ENCODE measurements at places on chromosomes 16 and 17.

GRCh38 chr17:2595716-2596115 lies 2.3 kb downstream of the PAFAH1B1 start:
- no peak for DNase-seq

DNA sequence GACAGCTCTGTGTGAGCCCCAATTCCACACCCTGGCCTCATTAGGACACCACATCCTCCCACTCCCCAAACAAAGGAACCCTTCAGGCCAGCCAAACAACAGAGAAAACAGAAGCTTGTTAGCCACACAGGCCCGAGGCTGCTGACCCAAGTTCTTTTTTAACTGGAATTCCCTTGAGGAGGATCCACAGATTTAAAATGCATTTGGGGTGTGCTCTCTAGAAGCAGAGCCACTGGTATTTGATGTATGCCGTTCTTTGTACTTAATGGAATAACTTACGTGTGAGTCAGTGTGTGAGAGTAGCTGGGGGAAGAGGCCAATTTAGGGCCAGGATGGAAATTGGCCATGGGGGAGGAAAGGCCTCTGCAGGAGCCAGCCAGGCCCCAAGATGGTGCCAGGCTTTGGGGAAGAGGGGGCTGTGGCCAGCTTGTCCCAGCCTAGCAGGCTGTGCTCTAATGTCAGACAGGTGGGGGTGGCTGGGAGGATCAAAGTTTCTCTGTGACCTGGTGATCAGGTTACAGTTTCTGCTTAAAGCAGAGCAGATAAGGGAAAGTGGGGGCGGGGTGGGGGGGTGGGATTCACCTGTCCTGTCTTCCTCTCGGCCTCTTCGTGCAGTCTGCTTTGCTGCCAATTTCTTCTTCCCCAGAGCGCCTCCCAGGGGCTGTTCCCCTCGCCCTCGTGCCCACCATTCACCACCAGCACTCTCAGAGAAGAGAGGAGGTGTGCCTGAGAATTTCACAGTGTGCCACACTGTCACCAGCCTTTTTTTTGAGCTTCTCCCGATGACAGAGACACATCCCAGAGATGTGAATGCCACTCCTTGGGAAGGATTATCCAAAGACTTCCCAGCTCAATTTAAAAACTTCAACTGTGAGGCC lies 50.8 kb downstream of the TOM1L2 start:
- DNase-seq, result no peak

DNA sequence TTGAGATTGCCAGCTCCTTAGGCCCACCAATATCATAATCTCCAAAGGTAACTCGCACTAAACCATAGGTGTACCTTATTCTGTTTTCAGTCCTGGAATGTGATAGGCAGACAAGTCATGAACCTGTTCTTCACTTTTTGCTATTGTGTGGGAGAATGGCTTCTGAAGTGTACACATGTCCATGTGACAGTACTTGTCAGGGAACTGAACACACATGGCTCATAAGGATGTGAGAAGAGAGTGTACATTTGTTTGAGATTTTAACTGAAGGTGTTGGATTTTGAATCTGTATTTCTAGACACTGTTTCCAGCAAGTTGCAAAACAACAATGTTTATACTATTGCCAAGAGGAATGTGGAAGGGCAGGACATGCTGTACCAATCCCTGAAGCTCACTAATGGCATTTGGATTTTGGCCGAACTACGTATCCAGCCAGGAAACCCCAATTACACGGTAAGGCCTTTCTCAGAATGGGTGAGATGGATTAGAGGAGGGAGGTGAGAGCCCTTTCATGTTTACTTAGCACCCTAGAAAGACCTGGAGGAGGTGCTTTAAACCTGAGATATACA lies 14.5 kb upstream of the RASL10B start:
- no peak for DNase-seq

- DNase-seq, result no peak
These were observed 530.2 kb downstream of the NPIPA7 start for GRCh38 chr16:16909126-16909525.

GRCh38 chr17:15081008-15081407 lies 184.1 kb downstream of the PMP22 start:
- DNase-seq, result no peak

GRCh38 chr17:7477392-7478275 lies 1.8 kb downstream of the ZBTB4 start:
- DNase-seq, result no peak

DNA sequence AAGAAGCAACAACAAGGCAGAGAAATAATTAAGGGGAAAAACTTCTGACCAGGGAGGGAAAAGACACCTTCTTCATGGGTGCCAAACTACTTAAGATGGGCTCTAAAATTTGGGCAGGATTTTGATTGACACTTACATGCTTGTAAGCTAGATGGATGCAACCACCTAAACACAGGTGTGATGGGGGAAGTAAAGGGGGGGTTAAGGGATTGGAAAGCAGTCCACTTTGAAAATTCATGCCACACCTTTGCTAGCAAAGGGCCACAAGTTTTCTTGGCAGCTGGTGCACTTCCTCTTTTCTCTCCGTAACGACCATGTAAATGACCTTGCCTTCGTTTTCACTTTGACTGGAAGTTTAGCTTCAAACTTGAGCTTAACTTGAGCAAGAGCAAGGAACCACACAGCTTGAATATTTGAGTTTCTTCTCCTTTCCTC lies 14.3 kb upstream of the PRKAR1A start:
- no peak for DNase-seq

DNA sequence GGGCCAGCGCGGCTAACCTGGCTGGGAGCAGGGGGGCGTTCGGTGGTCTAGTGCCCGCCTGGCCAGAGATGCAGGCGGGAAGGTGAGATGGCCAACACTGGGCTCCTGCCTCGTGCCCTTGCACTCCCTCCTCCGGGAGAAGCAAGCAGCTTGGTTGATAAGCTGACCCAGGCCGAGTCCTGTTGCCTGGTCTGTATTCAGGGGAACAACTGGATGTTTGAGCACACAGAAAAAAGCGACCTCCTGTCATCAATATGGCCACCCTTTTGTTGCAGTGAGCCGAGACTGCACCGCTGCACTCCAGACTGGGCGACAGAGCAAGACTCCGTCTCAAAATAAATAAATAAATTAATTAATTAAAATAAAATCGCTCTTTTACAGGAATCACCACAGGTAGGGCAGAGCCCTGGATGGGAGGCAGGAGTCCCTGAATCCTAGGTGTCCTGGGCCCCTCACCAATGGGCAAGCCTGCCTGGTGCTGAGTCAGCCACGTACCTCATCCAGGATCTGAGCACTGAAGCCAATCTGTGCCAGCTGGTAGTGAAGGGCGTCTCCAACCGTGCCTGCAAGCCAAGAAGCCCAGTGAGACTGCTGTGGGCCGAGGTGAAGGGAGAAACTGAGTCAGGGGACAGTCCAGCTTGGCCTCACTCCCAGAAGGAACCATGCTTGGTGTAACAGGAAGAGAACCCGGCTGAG lies 31.8 kb downstream of the HASPIN start:
- no peak for DNase-seq

- DNase-seq, result no peak
These were observed 513 bp downstream of the CRLF3 start for GRCh38 chr17:30824002-30824355.

- no peak for DNase-seq
These were observed 43.4 kb downstream of the LMF1 start for GRCh38 chr16:927406-927805.

DNA sequence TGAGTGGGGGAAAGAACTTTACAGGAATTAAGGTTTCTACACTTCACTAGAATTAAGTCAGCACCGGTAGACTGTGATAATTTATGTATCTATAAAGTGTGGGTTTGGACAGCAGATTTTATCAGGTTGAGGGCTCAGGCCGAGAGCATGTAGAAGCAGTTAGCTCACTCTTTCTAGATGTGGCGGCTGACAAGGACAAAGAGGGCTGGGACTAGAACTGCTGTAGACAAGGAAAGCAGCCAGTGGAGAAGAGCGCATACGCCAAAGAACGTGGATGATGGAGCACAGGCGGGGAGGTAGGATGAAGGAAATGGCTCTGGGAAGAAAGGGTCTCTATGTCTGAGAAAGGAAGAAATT lies 504 bp upstream of the GOSR1 start:
- peak; percentile 1 for DNase-seq

- DNase-seq, result no peak
These were observed 1.0 kb upstream of the RHOT1 start for GRCh38 chr17:32141258-32141657.

DNA sequence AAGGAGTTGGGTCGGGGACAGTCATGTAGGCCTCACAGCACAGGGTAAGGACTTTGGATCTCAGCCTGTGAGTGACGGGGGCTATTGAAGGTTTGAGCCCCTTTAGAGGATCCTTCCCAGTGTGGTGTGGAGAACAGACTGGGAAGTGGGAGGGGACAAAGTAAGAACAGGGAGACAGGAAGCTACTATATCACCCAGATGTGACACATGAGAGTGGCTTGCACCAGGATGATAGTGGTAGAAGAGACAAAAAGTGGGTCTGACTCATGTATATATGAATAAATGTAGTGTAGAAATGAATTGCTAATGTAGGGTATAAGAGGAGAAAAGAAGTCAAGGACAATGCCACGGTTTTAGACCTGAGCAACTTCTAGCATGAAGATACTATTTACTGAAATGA lies 4.5 kb downstream of the NUP93 start:
- no peak for DNase-seq

DNA sequence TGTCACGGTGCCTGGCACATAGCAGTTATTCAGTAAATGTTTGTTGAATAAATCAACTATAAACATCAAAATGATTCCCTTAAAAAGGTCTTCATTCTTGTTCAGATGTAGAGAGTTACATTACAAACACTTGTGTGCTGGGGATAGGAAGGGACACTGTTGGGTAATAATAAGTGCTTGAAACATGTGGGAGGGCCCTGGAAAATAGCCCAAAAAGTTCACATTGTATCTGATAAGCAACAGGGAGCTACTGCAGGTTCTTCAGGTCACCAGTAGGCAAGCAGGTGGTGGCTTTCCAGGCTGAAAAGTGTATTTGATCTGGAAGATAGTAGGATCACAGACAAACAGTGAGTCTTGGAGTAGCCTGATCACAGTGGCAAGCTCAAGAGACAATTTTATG lies 19.0 kb upstream of the ZNF652 start:
- no peak for DNase-seq

DNA sequence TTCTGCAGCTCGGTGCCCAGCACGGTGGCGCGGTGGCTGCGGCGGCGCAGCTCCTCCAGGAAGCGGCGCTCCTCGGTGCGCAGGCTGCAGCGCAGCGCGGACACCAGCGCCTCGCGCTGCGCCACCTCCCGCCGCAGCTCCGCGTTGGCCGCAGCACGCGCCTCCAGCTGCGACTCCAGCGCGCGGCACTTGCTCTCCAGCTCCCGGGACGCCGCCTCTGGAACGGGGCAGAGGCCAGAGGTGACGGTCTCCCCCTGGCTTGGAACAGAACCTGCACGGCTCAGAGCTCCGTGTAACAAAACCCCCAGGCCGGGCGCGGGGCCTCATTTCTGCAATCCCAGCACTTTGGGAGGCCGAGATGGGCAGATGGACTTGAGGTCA lies 13.2 kb upstream of the CLUH start:
- no peak for DNase-seq

GRCh38 chr16:28606291-28607115 lies 3.3 kb downstream of the SULT1A1 start:
- no peak for DNase-seq

DNA sequence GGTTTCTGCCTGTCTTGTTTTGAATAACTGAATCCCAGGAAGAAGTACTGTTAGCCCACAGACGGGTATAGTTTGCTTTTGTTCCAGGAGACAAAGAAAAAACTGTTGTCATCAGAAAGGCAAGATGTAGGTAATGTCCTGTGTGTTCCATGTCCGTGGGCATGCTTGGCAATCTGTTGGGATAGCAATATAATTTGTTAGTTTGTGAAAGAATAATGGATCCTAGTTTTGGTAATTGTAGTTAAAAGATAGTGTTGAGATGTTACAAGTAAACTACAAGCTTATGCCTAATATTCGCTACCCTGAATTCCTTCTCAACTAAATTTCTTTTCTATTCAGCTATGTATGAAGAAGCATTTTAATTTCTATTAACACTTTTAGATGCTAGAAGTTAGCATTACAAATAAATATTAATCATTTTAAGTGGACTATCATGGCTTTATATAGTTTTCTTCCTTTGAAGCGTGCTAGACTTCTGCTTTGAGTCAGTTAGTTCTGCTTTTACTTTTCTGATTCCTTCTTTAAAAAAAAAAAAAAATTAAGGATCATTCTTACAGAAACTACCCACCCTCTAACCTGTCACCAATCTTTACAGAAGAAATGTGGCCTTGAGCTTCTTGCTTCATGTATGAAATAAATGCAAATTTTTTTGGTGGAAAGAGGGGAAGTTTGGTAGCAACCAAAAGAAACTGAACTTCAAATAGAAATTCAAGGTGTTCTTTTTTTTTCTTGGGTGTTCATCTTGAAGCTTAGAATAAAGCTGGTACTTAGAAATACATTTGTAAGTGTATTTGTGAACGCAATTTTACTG lies 2.4 kb downstream of the EVI2A start:
- no peak for DNase-seq

DNA sequence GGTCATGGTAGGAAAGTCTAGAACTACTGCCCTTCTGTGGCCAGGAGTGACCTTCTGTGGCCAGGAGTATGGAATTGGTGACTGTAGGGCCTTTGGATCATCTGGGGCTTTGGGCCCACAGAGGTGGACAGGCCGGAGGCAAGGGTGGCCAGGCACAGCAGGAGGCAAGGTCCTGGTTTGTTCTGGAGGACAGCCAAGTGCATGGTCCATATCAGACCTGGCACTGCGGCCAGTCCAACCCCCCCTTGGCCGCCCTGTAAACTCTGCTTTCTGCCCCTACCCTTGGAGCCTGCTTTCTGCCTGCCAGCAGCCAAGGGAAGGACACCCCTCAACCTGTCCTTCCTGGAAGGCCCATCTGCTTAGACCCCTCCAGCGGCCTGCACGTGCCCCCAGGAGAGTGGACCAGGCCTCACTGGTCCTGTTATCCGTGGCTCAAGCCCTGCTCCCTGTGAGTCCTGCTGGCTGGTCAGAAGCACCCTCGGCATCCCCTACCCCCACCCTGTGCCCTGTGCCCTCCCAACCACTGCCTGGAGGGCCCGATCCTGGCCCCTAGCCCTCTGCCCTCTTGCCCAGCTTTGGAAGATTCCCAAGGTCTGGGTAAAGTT lies 2.3 kb upstream of the DCXR start:
- DNase-seq, result no peak

DNA sequence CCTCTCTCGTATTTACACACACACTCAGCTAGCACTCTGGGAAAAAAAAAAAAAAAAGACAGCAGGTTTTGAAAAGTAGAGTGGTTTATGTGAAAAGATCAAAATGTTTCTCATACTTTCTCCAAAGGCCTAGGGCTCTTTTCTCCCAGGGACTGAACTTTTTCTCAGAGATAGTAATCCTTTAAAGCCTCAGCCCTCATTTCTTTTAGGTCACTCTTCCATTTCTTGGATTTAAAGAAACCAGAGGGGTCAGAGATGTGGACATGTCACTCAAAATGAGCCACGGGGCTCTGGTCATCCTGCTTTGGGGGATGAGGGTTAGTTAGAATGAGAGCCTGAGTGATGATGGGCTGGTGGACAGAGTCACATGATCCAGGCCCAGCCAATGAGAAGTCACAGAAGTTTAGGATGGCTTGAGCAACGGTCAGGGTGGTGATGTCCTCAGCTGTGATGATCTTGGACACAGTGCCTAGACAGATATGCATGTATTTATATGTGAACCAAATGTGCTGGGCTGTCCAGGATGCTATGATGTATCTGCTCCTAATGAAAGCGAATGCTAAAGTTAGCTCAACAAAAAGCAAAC lies 33.7 kb upstream of the AXIN2 start:
- DNase-seq, result no peak

Data from activated CD8-positive, alpha-beta memory T cell treated with anti-CD3 and anti-CD28 coated beads for 4 hours (primary cell).